Endothelial cell (in vitro differentiated cells): ENCODE measurements at places on chromosomes 7 and 10. TPM values are rescaled to one million over a fixed set of nuclear protein-coding genes. Genes with fewer than 3 reads are reported as not detected.
A peak's percentile ranks its signal among the peaks of the same experiment; 100 is the strongest.

MUC12 gene
- 1.3 TPM for total RNA-seq

DNA sequence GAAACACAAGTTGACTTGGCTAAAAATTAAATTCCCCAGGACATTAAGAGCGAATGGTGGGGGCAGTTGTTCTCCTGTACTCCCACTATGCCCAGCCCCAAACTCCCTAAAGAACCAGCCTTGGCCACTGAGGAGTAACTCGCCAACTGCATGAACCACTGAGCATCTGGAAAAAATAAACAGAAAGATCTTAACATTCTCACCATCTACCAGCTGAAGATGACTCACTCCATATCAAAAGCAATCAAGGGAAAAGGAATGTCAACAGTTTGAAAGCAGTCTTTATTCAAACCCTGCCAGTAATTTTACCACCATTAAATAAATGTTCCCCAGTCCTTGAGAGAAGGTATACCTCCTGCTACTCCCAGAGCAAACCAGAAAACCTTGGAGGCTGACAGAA, 45.4 kb downstream of the CTTNBP2 start:
- peaks cover 6% of the 10 kb centered on the region for H3K36me3 ChIP-seq
- no peak overlapping the region for H3K27ac ChIP-seq
- no peaks in the 10 kb centered on the region for H3K4me1 ChIP-seq
- H3K4me3 ChIP-seq: no peak overlapping the region

- peaks cover 9% of the 10 kb centered on the region for H3K4me1 ChIP-seq
- H3K27ac ChIP-seq: no peak overlapping the region
- DNase-seq: no peak
- no peaks in the 10 kb centered on the region for H3K36me3 ChIP-seq
- no peaks in the 10 kb centered on the region for H3K27me3 ChIP-seq
Observed at GRCh38 chr7:35677582-35678356, 17.2 kb downstream of the HERPUD2 start.

GRCh38 chr10:27997865-27998177, 1.1 kb downstream of the ODAD2 start:
- no peak for DNase-seq
- H3K4me3 ChIP-seq: peak overlapping the region; percentile 90
- peaks cover 1% of the 10 kb centered on the region for H3K27me3 ChIP-seq
- H3K4me1 ChIP-seq: peaks cover 23% of the 10 kb centered on the region
- no peaks in the 10 kb centered on the region for H3K36me3 ChIP-seq
- H3K27ac ChIP-seq: peak overlapping the region; percentile 62

DNA sequence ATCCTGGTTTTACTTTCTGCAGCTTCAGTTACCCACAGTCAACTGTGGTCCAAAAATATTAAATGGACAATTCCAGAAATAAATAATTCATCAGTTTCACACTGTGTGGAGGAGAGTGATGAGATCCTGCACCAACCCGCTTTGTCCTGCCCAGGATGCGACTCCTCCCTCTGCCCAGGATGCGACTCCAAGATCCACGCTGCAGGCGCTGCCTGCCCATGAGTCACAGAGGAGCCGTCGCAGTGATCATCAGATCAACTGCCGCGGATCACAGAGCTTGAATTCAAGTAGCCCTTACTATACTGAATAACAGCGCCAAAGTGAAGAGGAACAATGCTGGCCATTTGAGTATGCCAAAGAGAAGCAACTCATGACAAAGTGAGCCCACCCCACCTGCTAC, 61.5 kb downstream of the GRB10 start:
- peaks cover 18% of the 10 kb centered on the region for H3K36me3 ChIP-seq
- no peak for DNase-seq
- H3K4me1 ChIP-seq: peaks cover 74% of the 10 kb centered on the region
- H3K4me3 ChIP-seq: peak overlapping the region; percentile 27
- no peak overlapping the region for H3K27ac ChIP-seq
- peaks cover 8% of the 10 kb centered on the region for H3K27me3 ChIP-seq

DNA sequence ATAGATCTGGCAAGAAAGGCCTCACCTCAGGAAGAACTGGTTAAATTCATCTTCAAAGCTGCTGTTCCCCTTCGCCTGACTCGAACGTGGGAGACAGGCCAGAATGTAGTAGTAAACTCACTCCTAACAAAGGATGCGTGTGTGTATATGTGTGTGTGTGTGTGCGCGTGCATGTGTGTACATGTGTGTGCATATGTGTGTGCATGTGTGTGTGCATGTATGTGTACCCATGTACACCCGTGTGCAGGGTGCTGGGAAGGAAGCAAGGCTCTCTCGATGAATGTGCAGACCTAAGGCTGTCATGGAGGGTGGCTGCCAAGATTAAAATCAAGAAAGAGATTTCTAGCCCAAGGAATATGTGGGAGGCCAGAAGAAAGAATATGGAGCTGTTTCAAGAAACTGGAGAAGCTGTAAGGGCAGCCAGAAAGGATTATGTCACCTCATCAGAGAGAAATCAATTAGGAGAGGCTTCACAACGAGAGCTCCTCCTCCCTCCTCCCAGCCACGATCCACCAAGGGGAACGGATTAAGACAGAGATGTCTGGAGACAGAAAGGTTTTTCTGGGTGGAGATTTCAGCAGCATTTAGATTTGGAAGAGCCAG, 34.0 kb upstream of the LBX1 start:
- no peaks in the 10 kb centered on the region for H3K36me3 ChIP-seq
- DNase-seq: no peak
- H3K4me3 ChIP-seq: no peak overlapping the region
- peaks cover 19% of the 10 kb centered on the region for H3K4me1 ChIP-seq

DNA sequence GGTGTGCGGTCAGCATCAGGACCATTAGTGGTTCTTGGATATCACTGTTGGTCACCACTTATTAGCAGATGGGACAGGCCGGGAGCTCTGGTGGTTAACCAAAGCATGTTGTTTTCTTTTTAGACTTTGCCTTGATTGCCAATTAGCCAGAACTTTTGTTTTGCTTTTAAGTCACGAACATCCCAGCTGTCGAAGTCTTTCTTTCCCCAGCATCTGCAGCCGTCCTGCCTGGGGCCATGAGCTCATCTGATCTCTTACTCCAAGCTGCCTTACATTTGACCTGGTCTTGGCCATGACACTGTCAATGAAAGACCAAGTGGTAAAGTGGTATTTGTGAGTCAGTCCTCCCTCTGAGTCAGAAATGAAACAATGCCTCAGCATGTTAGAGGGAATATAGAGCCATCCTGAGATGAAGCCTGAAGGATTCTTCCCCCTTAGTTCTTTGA, 53.9 kb upstream of the CREB5 start:
- H3K27me3 ChIP-seq: no peaks in the 10 kb centered on the region
- H3K27ac ChIP-seq: no peak overlapping the region
- no peaks in the 10 kb centered on the region for H3K4me1 ChIP-seq
- no peak overlapping the region for H3K4me3 ChIP-seq
- no peaks in the 10 kb centered on the region for H3K36me3 ChIP-seq

- H3K4me3 ChIP-seq: no peak within 1 kb of the TSS
- H3K4me1 ChIP-seq: no peaks in the 10 kb centered on the region
- peaks cover 2% of the 10 kb centered on the region for H3K27me3 ChIP-seq
Observed at GRCh38 chr7:15561835-15562234, at the start of gene AGMO. Gene AGMO, minus strand, starts transcription at chr7:15562015.

- no peaks in the 10 kb centered on the region for H3K4me1 ChIP-seq
- no peak overlapping the region for H3K27ac ChIP-seq
Observed at GRCh38 chr7:136956671-136957070, 88.2 kb downstream of the CHRM2 start.

- DNase-seq: no peak
- no peak overlapping the region for H3K27ac ChIP-seq
- no peaks in the 10 kb centered on the region for H3K4me1 ChIP-seq
- H3K36me3 ChIP-seq: peaks cover 6% of the 10 kb centered on the region
Observed at GRCh38 chr7:69025249-69025648, 573.0 kb upstream of the AUTS2 start.
